ENCODE measurements at places on chromosomes 16 and 17. TPM values are rescaled to one million over a fixed set of nuclear protein-coding genes. Genes with fewer than 3 reads are reported as not detected.

The SPN gene
- total RNA-seq: 4.5 TPM

The FLYWCH1 gene
- total RNA-seq: 26.6 TPM

The ACOX1 gene
- total RNA-seq: 272 TPM

The C17orf113 gene
- 2.0 TPM for total RNA-seq

The MYL11 gene
- 1.1 TPM for total RNA-seq

The RASL10B gene
- total RNA-seq: 4.6 TPM

Data from mucosa of descending colon (tissue), 3 donors.